Right lung (tissue), 10 donors: ENCODE measurements at places on chromosomes 2 and 18. TPM values are rescaled to one million over a fixed set of nuclear protein-coding genes. Genes with fewer than 3 reads are reported as not detected.

GRCh38 chr2:144518748-144519596 lies 947 bp downstream of the ZEB2 start:
- DNase-seq: no peak

DNA sequence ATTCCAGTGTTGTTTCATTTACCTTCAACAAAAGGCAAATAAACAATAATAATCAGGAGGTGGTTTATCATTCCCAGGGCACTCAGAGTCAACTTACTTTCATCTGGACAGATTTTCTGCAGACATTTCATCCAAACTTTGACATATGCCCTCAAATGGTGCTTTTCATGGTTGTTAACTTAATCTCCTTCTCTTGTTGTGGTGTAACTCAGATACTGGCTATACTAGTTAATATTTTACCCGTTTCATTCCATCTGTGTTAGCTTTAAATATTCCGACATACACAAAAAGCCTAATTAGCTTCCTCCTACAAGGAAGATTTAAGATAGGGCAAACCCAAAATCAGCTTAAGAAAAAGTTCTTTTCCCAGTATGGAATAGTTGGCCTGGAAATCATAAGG lies 44.4 kb upstream of the RPE start:
- no peak for DNase-seq

Gene CCDC141
- polyA plus RNA-seq: 3.4 TPM

GRCh38 chr2:230829959-230830358 lies 34.8 kb upstream of the ITM2C start:
- no peak for DNase-seq

DNA sequence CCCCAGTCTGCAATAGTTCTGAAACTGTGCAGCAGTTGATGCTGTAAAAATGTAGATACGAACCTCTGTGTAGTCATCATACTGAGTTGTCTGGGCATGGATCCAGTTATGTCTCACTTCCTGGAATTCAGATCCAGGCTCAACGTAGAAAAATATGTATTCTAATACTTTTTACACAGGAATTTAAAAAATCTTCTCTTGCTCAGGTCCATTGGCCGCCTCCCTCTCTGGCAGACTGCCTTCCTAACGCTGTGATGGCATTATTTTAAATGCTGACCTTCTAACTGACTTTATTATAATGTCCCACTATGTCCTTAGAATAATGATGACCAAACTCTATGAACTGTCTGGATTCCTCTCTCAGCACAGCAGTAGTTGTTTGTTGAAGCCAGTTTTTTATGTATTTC lies 119.6 kb downstream of the FEZ2 start:
- peak; percentile 76 for DNase-seq

DNA sequence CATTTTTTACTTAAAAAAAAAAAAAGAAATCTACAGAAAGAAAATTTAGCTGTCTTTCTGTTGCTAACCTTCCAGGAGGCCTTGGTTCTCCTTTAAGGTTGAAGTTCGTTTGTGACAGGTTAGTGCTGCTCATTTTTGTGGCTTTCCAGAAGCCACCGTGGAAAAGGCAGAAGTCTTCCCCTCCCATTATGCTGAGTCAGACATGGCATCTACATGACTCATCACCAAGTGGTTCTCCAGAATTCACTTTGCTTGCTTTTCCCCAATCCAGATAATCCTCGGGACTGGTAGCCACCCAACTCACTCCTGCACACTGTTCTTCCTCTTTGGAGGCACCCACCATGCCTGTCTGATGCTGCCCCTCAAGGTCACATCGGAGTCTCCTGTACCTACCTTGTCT lies 228.7 kb downstream of the PIK3C3 start:
- DNase-seq: no peak

DNA sequence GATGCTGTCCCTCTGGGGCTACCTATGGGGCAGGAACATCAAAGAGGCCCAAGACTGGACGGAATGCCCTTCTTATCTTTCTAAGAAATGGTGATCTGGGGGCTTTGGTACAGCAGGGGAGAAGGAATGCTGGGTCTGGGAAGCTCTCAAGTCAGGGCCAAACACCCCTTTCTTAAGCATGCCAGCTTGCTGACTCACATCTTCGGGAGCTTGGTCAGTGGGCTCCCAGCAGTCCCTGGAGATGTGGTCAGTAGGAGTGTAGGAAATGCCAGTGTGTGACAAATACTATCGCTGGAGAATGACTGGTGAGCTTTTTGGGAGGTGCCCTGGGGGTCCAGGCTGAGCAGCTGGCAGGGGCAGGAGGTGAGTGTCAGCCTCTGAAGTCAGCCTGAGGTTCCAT lies 105.0 kb upstream of the CDC42EP3 start:
- DNase-seq: no peak

DNA sequence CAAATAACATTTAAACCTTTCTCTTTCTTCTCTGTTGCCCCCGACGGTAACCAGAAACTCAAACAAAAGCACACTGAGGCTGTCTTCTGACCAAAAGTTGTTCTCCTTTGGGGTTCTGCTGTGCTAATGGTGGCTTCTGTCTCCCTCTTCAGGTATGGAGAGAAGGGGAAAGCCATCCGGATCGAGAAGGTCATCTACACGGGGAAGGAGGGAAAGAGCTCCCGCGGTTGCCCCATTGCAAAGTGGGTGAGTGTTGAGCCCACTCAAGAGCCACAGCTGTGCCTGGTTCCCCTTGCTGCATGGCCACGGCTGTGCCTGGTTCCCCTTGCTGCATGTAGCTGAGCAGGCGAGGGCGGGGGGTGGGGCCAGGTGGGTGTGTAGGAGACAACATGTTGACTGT lies 67.4 kb downstream of the BOLA3 start:
- no peak for DNase-seq

DNA sequence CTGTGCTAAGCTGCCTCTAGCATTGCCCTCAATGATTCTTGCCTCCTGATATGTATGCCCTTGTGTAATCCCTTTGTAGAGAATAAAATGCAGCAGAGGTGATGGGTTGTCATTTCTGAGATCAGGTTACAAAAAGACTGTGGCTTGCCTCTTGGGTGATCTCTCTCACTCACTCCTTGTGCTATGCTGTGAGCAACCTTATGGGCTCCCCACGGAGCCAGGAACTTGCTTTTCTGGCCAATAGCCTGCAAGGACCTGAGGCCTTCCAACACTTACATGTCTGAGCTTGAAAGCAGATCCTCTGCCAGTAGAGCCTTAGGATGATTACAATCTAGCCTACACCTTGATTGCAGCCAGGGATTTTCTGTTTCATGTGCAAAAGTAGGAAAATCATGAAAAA lies 123.1 kb upstream of the XIRP2 start:
- no peak for DNase-seq

- no peak for DNase-seq
Measured at GRCh38 chr2:118032169-118033013, 18.5 kb upstream of the CCDC93 start.

DNA sequence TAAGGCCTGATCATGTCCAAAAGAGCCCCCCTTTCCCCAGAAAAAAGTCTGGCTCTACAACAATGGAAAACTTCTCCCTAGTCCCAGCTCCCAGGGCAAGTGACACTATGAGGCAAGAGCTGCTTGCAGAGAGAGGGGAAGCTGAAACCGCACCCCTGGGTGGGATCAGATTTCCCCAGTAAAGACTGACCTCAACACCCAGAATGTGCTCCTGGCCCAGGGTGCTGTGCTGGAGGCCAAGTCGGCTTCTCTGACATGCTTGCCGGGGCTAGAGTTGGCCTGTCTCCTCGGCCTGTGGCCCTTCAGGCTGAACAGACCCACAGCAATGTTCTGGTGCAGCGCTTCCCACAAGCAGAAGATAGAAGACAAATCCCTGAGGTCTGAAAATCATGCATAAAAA lies 18.4 kb upstream of the ST8SIA3 start:
- DNase-seq: no peak

DNA sequence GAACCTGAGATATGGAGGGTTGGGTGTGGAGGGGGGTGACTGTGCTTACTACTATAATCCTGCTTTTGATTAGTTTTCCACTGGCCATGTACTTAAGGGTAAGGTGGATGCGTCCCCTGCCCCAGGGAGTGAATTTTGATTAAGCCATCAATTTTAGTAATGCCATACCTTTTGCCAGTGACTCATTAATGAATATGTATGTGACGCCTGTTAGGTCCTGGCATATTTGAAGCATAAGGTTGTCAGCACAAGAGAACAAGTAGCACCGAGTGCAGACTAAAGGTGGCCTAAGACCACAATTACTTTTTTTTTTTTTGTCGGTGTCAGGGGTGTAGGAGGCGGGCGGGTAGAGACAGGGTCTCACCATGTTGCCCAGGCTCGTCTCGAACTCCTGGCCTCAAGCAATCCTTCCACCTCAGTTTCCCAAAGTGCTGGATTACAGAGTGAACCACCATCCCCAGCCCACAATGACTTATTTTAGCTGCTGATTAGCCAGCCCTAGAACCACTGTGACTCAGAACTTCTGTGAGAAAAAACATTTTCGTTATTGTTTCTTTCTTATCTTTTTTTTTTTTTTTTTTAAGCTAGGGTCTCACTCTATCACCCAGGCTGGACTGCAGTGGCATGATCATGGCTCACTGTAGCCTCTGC lies 7.0 kb downstream of the TANC1 start:
- no peak for DNase-seq

Gene MEP1B
- polyA plus RNA-seq: 0.10 TPM

DNA sequence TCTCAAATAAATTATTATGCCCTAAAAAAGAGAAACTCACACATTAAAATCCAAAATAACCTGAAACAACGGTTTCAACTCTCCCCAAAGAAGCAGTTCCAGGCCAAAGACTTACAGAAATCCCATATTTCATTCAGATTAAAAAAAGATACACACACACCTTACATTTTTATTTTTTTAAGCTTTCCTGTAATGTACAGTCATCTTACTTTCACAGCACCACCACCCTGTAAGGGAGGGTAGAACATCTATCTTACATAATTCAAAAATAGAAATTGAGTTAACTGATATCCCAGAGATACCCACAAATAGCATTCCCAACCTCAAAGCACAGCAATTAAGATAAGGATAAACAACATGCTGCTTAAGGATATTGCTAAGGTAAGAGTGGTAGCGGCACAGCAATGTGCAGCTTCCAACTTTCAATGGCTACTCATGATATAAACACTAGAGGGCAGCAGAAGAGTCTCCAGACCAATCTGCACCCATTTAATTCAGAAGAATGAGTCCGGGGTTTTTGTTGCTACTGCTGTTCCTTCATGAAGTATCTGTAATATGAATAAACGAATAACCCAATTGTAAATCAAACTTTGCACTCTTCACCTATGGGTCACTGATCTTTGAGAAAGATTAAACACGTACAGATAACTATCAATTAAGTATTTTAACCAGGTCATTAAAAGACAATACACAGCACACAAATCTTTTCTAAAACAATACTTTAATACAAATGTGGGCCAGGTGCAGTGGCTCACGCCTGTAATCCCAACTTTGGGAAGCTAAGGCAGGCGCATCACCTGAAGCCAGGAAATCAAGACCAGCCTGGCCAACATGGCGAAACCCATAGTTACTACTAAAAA lies 11.3 kb downstream of the GFPT1 start:
- no peak for DNase-seq

Gene SLC9A4
- not detected for polyA plus RNA-seq

Gene ZDBF2
- polyA plus RNA-seq: 3.0 TPM

Gene LOXHD1
- 1.8 TPM for polyA plus RNA-seq

DNA sequence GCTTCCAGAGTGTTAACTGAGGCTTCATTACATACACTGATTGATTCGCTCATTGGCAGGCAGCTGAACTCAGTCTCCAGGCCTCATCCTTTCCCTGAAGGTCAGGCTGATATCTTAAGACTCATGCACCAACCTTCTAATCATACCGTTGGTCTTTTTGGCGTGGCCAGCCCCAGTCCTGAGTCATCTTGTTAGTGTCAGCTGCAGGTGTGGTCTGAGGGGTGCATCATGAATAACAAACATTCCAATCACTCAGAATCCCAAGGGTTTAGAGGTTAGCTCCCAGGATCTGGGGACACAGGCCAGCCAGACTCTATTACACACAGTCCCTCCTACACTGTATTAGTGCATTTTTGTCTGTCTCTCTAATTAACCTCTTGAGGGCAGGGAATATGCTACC lies 271.5 kb downstream of the HRH4 start:
- DNase-seq: no peak

GRCh38 chr2:84674586-84674985 lies 158.3 kb downstream of the DNAH6 start:
- DNase-seq: no peak

Gene RND3
- 111 TPM for polyA plus RNA-seq

DNA sequence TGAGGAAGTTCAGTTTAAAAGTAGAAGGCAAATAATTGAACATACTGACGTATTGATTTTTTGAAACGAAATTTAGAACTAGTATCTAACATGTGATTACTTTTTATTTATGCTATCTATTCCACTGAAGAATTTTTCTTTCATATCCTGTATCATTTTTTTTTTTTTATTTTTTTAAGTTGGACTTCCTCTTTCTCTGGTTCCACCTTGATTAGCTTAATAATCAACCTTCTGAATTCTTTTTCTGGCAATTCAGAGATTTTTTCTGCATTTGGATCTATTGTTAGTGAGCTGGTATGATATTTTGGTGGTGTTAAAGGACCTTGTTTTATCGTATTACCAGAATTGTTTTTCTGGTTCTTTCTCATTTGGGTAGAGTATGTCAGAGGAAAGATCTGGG lies 411.2 kb downstream of the SOX11 start:
- DNase-seq: no peak

- no peak for DNase-seq
Measured at GRCh38 chr2:1496359-1496821, 83.1 kb downstream of the TPO start.

DNA sequence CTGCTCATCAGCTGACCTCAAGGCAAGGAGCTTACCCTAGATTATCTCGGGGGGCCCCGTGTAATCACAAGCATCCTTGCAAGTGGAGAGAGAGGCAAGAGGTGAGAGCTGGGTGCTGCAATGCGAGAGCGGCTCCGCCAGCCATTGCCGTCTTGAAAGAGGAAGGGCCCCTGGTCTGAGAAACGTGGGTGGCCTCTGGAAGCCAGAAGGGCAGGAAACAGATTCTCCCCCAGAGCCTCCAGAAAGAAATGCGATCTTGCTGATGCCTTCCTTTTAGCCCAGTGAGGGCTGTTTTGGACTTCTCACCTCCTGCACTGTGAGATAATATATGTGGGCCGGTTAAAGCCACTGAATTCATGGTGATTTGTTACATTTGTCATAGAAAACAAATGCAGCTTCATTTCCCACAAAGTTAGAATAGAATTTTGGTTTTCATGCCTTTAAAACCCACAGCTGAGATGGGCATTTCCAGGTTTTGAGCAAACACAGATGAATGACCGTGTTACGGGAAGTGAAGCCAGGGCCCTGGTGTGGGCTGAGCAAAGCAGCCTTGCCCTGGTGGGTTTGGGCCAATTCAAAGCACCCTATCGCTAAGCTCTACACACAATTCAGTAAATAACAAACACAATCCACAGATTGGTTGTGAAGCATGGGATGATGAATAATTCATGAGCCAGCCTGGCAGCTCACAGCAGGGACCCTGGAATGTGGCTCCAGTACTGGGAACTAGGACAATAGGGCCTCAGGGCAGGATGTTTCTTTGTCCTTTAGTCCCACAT lies 319.9 kb upstream of the HS6ST1 start:
- no peak for DNase-seq
